NCI-H187 treated with DMSO at 0.1 percent for 48 hours (cell line): ENCODE measurements at places on chromosomes 2 and 18.

DNA sequence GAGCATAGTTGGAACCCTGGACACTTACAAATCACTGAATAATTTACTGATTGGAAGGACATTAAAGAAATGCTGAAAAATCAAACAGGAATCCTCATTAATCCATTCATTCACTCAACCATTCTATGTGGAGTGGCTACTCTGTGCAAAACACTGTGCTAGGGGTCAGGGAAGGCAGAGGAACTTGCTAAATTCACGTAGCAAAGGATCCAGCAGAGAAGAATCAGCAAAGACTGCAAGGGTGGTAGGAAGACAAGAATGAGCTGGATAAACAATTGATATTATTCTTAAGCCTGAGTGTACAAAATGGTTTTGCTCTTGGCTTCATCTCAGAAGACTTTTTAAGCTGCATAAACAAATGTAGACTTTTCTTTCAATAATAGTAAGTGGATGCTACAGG lies 164.3 kb upstream of the CAVIN2 start:
- no peak for DNase-seq

GRCh38 chr2:145984580-145984979 lies 1464.7 kb upstream of the ZEB2 start:
- no peak for DNase-seq

DNA sequence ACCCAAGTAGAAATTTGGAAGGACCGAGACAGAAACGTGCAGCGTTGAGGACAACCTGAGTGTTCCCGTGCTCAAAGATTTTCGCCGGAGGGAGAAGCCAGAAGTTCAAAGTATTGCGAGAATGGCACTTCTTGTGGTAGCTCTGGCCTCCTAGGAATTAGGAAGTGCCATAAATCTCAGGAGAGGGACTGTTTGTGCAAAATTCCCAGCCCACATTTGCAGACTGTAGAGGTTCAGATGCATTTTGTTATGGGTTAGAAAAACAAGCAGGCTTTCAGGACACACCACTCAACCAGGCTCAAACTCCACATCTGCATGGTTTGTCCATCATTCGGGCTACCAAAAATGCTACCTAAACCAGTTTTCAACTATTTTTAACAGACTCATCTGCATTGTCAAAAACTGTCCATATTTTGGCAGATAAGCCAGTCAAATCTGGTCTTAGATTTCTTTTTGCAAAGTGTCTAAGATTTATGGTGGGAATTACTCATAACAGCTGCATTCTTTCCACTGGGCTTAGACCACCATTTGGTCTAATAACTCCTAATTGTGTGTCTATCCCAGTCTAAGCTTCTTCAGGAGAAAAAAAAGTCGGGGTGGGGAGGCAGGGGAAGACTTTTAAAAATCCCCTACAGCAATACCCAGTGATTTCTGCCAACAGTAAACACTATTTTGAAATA lies 422.9 kb downstream of the ARHGAP15 start:
- no peak for DNase-seq

- DNase-seq: no peak
These were observed 30.2 kb upstream of the HPCAL1 start for GRCh38 chr2:10272464-10272863.

DNA sequence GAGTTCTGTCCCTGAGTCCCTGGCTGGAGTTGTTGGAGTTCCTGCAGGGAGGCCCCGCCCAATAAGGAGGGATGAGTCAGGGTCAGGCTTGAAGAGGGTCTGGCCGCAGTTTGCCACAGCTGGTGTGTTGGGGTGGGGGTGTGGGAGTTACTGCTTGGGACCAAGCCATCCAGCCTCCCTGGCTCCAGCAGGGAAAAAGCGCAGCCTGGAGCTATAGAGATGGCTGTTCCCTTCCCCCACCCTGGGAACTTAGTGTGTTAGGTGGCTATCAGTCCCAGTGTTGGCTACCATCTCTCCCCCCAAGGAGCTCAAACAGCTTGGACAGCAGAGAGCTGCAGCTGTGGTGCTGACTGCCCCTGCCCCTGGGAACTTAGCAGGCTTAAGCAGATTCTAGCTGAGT lies 13.2 kb upstream of the TANK start:
- DNase-seq: no peak

- DNase-seq: no peak
These were observed 37.5 kb downstream of the ST8SIA5 start for GRCh38 chr18:46719388-46719787.

DNA sequence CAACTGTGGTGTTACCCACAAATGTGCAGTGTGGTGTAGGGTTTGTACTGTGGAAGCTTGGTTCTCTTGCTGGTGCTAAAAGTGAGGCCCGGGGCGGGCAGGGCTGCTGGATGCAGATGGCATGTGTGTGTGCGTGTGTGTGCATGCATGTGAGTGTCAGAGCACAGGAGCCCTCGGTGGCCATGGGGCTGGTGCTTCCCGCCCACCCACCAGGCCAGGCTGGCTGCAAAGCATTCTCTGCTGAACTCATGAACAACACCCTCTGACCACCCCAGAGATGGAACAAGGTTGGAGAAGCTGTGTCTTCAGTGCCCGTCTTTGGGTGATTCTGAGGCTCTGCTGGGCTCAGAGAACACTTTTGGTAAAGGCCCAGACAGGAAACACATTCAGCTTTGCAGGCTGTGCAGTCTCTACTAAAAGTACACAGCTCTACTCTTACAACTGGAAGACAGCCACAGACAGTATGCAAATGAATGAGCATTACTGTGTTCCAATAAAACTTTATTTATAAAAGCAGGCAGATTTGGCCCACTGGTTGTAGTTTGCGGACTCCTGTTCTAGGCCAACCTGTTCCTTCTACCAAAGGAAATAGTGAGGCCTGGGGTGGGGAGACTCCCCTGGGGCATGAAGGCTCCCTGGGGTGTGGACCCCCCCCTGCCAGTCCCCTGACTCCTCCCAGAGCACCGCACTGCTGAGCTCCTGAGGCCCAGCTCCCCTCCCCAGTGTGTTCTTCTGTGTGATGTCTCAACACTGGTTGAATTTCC lies 225.3 kb upstream of the HDAC4 start:
- no peak for DNase-seq

GRCh38 chr2:56263876-56264275 lies 80.1 kb downstream of the CCDC85A start:
- DNase-seq: no peak

- no peak for DNase-seq
These were observed 159.3 kb downstream of the FAM124B start for GRCh38 chr2:224242561-224242960.

DNA sequence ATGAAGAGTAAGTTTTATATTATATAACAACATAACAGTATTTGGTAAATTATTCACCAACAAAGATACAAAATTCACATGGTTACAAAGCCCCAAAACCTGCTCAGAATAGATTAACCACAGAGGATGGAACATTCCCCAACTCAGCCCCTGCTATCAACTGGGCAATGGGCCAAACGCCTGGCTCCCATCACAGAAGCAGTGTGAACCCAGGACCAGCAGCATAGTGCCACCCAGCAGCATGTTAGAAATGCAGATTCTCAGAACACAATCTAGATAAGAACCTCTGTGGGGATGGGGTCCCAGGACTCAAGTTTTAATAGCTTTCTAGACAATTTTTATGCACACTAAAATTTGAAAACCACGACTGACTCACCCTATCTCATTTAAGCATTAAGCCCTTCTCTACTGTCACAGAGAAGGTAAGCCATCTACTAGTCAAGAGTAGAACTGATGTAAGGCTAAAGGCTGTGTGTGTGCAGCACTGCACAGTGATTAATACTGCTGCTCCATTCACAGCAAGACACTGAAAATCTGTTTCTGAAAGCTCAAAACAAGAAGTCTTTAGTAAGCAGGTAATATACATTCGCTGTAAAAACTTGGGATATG lies 15.2 kb downstream of the AFG3L2 start:
- no peak for DNase-seq

- DNase-seq: no peak
These were observed 725.1 kb upstream of the CDH7 start for GRCh38 chr18:65025756-65026155.

DNA sequence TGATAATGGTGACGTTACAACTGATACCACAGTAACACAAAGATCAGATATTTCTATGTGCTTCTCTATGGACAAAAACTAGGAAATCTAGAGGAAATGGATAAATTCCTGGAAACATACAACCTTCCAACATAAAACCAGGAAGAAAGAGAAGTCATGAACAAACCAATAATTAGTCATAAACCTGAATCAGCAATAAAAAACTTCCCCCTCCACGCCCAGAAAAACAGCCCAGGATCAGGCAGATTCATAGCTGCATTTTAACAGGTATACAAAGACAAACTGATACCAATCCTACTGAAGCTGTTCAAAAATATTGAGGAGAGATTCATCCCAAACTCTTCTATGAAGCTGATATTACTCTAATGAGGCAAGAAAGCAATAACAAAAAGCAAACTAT lies 1535.2 kb upstream of the LRRTM1 start:
- no peak for DNase-seq

DNA sequence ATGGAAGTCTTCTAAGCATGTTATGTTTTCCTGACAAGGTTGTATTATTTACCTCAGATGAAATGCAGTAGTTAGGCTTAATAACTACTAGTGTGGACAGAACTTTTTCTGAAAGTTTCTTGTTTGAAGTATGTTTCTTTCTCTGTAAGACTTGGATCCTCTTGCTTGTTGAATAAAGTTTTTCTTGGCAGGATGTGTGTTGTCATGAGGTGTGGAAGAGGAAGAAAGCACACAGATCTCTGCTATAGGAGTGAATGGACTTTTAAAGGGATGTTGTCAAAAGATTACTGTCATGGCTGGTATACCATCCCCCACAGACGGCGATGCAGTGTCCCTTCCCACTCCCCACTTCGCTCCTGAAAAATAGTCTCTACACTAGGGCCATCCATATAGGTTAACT lies 2.6 kb downstream of the CAB39 start:
- no peak for DNase-seq

GRCh38 chr2:227821043-227821942 lies 7.7 kb downstream of the CCL20 start:
- DNase-seq: no peak

DNA sequence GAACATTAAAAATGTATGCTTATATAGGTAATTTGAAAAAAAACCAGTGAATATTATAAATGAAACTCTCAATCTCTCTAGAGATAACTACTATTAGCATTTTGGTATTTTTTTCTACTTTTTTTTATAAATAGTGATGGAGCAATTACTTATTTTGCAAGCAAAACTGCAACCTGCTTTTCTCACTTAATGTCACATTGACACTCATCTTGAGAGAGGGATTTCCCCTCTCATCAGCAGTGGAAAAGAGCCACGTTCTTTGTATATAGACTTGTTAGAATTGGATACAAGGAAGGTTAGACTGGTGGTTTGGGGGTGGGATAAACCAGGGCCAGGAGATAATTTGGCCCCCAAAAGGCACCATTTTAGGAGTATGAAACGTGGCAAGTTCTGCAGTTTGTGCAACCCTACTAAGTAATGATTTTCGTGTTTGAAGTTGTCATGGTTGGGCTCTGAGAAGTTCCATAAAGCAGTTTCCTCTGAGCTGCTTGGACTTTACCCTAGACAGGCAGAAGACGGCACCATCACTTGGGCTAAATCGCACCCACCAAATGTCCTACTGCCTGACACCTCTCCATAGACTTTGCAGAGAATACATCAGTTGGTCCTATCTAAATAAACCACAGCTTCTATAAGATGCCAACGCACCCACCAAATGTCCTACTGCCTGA lies 194.0 kb downstream of the ACTR3 start:
- DNase-seq: no peak

- no peak for DNase-seq
These were observed 530.7 kb downstream of the TMEM182 start for GRCh38 chr2:103292573-103292972.
